ENCODE measurements at places on chromosomes 2 and 18. TPM values are rescaled to one million over a fixed set of nuclear protein-coding genes. Genes with fewer than 3 reads are reported as not detected.

The EIF5B gene
- 42.1 TPM for total RNA-seq

The SULT1C2 gene
- 0.05 TPM for total RNA-seq

The TRABD2A gene
- 0.45 TPM for total RNA-seq

The EGR4 gene
- total RNA-seq: 0.36 TPM

The GPR45 gene
- total RNA-seq: not detected

The DOK1 gene
- 11.9 TPM for total RNA-seq

The TWSG1 gene
- 57.2 TPM for total RNA-seq

The STARD6 gene
- total RNA-seq: not detected

GRCh38 chr2:12044857-12045256, 298.4 kb downstream of the LPIN1 start:
- no peak for DNase-seq

- no peak for DNase-seq
Measured at GRCh38 chr2:21754164-21754788, 630.5 kb downstream of the TDRD15 start.

DNA sequence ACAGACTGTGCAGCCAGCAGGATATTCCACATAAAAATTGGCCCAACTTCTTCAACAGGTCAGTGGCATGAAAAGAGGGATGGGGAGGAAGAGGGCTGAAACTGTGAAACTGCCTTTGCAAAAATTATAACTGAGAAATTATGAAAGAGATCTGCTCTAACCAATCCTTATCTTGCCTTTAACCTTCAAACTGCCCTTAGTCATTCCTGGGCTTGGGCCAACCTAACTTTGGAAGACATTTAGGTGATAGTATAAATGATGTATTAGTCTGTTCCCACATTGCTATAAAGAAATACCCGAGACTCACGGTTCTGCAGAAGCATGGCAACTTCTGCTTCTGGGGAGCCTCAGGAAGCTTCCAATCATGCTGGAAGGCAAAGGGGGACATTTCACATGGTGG, 74.5 kb downstream of the RPL31 start:
- DNase-seq: no peak

- DNase-seq: no peak
Measured at GRCh38 chr2:43324259-43325106, 98.1 kb upstream of the ZFP36L2 start.

DNA sequence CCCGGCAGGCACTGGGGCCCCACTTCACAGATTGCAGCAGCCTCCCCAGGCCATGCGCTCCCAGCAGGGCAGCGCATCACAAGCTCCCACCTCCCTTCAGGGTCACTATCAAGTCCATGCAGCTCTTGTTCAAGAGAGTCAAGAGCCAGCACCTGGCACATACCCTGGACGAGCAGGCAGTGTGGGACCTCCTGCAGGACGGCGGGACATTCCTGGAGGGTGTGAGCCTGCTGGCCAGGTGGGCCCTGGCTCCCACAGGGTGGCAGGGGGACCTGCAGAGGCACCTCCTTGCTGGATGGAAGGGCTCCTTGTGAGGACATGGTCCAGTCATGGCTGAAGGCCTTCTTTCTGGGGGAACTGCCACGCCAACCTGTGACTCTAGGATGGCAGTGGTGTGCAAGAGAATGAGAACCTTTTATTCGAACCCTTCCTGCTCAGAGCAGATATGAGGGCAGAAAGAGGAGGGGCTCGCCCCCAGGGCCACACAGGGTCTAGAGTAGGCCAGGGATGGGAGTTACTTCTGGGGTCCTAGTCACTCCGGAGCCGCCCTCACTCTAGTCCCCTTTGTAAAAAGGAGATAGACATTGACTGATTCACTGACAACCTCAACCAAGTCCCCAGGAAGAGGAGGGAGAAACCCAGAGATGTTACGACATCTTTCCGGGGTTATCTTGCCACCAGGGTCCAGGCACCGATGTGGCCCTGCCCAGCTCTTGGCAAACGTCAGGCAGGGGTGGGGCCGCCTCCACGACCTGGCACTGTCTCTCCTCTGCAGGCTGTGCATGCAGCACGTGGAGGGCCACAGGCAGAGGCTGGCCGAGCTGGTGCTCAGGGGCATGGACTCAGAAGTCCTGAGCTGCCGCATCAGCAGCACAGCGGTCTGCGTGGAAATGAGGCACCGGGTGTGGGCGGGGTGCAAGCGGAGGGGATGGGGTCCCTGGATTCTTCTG, 31.3 kb downstream of the HJURP start:
- DNase-seq: no peak

- no peak for DNase-seq
Measured at GRCh38 chr2:99190548-99190947, 9.6 kb downstream of the MRPL30 start.

GRCh38 chr2:183025993-183026392, 12.3 kb downstream of the NCKAP1 start:
- DNase-seq: no peak

GRCh38 chr2:240894006-240894405, 1.9 kb downstream of the MAB21L4 start:
- no peak for DNase-seq

DNA sequence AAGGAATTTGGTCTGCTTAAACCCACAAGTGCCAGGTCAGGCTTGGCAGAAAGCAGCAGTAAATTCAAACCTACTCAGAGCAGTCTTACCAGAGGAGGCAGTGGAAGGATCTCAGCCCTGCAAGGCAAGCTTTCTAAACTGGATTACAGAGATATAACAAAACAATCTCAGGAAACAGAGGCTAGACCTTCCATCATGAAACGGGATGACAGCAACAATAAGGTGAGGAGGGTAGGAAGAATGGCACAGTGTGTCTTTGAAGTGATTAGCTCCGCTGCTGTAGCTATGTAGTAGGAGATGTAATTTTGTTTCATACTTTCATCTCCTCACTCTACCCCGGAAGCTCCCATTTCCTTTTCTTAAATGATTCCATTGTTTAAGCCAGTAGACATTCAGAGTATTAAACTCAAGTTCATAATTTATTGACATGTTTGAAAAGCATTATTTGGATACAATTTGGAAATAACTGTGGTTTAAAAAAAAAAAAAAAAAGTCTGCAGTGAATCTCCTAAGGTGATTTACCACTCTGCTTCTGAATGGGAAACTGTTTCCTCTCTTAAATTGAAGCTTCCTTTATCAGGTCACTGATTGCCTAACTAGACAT, 29.4 kb upstream of the DYSF start:
- DNase-seq: no peak

DNA sequence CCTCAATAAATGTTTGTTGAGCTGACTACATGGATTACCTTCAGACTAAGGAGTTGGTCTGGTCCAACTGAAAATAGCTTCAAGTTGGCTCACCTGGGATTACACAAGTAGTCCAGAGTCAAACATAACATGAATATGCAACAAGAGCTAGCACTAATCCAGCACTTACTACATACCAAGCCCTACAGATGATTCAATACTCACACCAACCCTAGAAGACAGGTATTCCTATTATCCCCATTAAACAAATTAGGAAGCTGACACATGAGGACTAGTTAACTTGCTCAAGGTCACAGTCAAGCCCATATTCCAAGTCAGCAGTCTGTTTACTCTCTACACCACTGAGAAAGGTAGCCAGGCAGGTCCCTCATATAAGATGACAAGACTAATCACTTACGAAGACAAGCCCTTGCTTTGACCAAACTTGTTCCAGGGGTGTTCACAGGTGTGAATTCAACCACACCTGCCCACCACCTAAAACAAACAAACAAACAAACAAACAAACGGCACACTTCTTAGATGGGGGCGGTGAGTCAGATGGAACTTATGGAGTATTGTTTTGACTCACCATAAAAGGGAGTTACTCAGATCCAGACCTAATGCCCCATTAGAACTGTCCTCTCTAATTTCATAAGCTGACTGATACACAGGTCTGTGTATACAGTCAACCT, 29.1 kb downstream of the TMEM131 start:
- DNase-seq: no peak

- DNase-seq: no peak
Measured at GRCh38 chr18:34223164-34223892, 1.4 kb downstream of the NOL4 start.

DNA sequence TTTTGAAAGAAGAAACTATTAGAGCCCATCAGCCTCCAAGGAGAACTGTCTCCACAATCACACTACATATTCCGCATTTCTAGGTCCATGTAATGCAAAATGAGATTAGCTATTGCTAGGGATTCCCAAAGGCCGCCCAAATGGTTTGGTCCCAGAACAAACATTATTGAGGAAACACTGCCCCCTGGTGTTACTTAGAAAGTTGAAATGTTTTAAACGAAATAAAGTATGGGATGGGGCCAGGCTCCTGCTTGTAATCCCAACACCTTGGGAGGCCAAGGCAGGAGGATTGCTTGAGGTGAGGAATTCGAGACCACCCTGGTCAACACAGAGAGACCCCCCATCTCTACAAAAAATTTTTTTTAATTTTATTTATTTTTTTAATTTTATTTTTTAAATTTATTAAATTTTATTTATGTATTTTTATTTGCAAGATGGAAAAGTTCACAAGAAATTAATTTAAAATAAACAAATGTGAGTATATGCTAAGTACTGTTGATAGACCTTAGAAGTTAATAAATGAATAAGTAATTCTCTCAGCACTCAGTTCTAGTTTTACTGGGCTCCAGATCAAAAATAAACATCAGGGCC, 5.5 kb downstream of the NHEJ1 start:
- no peak for DNase-seq

DNA sequence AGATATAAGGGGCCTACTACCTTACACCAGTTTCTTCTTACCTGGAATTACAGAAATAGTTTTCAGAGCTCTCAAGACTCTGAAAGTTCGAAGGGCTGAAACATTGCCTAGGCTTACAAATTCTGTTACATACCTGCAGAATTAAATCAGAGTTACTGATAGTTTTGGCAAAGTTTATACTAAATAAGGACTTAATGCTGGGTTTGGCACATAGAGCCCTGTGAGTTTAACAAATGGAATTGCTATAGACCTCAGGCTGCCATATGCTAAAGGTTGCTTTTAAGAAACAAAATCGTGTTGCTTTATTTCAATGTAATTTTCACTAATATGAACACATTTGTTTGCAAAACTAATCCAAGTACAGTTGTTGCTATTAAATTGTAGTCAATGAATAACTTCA, 40.1 kb downstream of the SCN3A start:
- no peak for DNase-seq
